Type B pancreatic cell (in vitro differentiated cells): ENCODE measurements at places on chromosomes 2 and 18. TPM values are rescaled to one million over a fixed set of nuclear protein-coding genes. Genes with fewer than 3 reads are reported as not detected.

The ING5 gene
- 37.6 and 48.8 TPM in 2 replicates for total RNA-seq

The CFAP53 gene
- 0.59 and 1.1 TPM in 2 replicates for total RNA-seq

DNA sequence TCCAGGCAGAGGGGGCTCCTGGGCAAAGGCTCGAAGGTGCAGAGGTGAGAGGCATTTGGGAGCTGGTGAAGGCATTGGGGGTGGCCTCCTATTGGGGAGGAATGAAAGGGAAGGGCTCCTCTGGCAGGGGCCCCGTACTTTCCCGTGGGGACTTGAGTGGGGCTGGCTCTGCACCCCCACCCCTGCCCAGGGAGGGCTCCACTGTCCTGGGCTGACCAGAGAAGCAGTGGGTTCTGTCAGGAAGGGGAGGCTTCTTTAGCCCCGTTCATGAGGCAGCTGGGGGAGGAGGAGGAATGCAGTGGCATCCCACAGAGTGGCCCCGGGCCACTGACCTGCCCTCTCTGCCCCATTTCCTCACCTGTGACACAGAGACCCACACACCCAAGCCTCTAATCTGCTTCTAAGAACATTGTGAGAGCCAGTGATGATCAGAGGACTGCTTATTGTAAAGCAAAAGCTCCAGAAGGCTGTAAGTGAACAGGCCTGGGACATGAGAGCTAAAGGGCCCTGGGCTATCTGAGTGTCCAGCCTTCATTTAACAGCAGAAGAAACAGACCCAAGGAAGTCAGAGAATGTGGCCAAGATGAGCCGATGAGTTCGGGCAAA lies 38.6 kb upstream of the GPAT2 start:
- H3K4me1 ChIP-seq: peaks cover 4% of the 10 kb centered on the region
- no peak for DNase-seq
- no peaks in the 10 kb centered on the region for H3K36me3 ChIP-seq
- no peaks in the 10 kb centered on the region for H3K27me3 ChIP-seq
- H3K4me3 ChIP-seq: no peak overlapping the region

GRCh38 chr2:170229125-170229524 lies 51.2 kb downstream of the MYO3B start:
- no peaks in the 10 kb centered on the region for H3K36me3 ChIP-seq
- no peak overlapping the region for H3K4me3 ChIP-seq
- peaks cover 4% of the 10 kb centered on the region for H3K4me1 ChIP-seq

- no peak overlapping the region for H3K4me3 ChIP-seq
- DNase-seq: no peak
- H3K36me3 ChIP-seq: peaks cover 15% of the 10 kb centered on the region
Observed at GRCh38 chr2:121666042-121666441, 16.8 kb upstream of the CLASP1 start.

GRCh38 chr2:215460682-215461382 lies 25.0 kb upstream of the FN1 start:
- no peak overlapping the region for H3K27ac ChIP-seq
- H3K36me3 ChIP-seq: no peaks in the 10 kb centered on the region
- H3K27me3 ChIP-seq: no peaks in the 10 kb centered on the region
- H3K4me1 ChIP-seq: peaks cover 16% of the 10 kb centered on the region
- DNase-seq: no peak
- H3K4me3 ChIP-seq: no peak overlapping the region

DNA sequence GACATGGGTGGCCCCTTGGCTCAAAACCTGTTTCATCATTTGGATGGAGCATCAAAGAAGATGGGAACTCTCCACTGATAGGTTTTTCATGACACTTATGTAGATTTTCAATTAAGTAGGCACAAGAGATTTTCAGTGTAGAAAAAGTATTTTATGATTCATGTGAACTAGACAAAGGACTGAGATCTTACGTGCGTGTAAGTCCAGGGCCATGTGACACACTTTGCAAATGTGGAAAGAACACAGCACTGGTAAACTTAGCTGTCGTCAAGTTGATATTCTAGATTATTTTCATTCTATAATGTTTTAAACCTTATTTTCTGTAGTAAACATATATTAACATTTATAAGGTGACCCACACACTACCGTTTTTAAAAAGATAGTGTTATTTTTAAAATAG lies 37.4 kb downstream of the RNF144A start:
- H3K27ac ChIP-seq: no peak overlapping the region
- peaks cover 30% of the 10 kb centered on the region for H3K4me1 ChIP-seq
- no peaks in the 10 kb centered on the region for H3K27me3 ChIP-seq
- DNase-seq: no peak

GRCh38 chr2:238730001-238730669 lies 117.8 kb upstream of the TWIST2 start:
- no peaks in the 10 kb centered on the region for H3K36me3 ChIP-seq
- peaks cover 11% of the 10 kb centered on the region for H3K27me3 ChIP-seq
- H3K27ac ChIP-seq: no peak overlapping the region
- peaks cover 17% of the 10 kb centered on the region for H3K4me1 ChIP-seq
- no peak for DNase-seq
- no peak overlapping the region for H3K4me3 ChIP-seq
